NCI-H1694 treated with DMSO at 0.1 percent for 48 hours (cell line): ENCODE measurements at places on chromosomes 11 and 22.
A peak's percentile ranks its signal among the peaks of the same experiment; 100 is the strongest.

GRCh38 chr11:126518071-126518971 is 162.8 kb downstream of the ST3GAL4 start:
- DNase-seq, result peak; percentile 16

GRCh38 chr11:29578806-29579205 is 438.0 kb downstream of the KCNA4 start:
- DNase-seq, result no peak

GRCh38 chr11:102589047-102589459 is 36.1 kb downstream of the MMP20 start:
- DNase-seq, result no peak

DNA sequence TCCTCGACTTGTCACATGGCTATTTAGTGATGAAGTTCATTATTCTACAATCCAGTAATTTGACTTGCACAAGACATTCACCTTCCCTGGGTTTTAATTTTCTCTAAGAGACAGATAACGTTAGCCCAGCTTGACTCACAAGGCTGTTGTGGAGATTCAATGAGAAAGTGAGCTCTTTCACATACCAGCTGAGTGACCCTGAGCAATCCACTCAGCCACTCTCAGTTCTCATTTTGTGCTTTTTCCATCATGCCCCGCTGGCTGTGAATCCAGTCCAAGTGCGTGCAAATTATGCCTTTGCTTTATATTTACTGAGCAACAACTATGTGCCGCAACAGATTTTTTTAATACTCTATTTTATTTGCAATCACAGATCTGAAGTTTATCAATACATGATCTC is 176.5 kb downstream of the LARGE1 start:
- no peak for DNase-seq

GRCh38 chr11:44736791-44737190 is 10.0 kb downstream of the TSPAN18 start:
- DNase-seq, result no peak

GRCh38 chr22:47624252-47625012 is 862.0 kb downstream of the TBC1D22A start:
- DNase-seq, result no peak

GRCh38 chr11:75475767-75476650 is 43.0 kb upstream of the KLHL35 start:
- DNase-seq, result no peak

DNA sequence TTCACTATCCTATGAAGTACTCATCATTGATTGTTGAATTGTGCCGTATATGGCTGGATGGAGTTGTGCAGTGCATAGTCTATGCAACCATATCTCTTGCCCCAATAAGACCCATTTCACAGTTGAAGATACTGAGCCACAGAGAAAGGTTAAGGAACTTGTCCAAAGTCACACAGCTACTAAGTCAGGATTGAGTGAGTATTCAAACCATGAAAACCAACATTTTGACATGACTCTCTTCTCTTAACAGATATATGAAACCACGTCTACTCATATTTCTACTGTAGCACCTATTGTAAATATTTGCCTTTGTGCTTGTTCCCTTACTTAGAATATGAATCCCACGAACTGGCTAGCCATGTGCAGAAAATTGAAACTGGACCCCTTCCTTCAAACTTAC is 58.1 kb downstream of the MAML2 start:
- DNase-seq, result no peak

GRCh38 chr11:134901542-134901941 is 489.5 kb upstream of the B3GAT1 start:
- no peak for DNase-seq

- no peak for DNase-seq
Observed at GRCh38 chr11:77127920-77128691, at the start of gene MYO7A. MYO7A (plus strand) TSS chr11:77128246; CDS start chr11:77130635, 2,389 bp downstream.

DNA sequence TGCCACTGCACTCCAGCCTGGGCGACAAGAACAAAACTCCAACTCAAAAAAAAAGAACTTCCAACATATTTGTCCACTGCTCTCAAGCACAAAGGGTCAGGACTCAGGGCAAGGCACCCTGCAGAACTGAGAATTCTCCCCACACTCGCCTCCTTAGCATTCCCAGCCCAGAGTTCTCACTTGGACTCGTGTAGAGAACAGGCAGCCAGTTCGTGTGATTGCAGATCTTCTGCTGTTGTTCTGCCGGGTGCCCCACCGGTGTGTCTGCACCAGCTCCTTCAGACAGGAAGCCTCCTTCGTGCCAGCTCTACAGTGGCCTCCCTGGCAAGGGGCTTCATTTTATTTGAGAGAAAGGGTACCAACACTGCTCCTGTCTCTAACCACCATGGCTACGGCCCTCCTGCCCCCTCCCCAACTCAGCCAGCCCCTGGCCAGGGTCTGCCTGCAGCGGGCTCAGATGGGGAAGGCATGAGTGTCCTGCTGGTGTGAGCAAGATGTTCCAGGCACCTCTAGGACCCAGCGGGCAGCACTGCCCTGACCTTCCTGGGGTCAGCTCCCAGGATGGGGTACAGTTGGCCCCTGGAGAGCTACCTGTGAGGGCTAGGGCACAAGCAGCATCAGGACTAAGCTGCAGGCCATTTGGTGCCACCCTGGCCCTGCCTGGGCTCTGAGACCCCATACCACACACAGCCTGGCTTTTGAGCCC is 19.5 kb upstream of the SCGB1A1 start:
- DNase-seq, result no peak

DNA sequence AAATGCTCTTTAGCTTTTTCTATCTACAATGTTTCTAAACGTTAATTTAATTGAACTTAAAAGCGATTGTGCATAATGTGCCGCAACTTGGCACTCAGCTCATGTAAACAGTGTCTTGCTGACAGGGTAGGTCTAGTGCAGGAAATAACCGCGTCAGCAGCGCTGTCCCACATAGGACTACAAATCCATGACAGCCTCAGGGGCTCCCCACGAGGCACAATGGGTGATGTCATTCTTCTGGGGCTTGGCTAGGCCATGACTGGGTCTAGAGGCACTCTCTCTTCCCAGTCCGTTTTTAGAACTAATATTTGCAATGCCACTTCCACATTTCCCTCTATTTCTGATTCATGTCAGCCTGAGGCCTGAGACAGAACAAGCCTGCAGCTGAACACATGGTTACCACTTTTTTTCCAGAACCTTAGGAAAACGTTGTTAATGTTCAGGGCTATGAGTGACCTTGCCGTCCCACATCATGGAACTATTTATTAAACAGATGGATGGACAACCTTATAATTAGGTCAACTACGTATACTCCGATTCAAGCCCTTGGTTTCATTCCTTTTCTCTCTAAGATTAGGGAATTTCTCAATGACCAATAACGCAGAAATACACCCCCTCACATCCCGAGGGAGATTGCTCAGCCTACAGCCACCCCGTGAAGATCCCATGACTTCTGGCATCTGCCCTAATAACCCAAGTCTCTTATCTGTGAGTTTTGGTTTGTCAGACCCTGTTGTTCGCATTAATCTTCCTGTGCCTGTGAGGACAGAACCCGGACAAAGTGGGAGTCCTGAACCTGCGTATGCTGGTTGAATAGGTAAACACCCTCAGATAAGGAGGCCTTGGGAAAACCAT is 19.4 kb upstream of the SNX32 start:
- DNase-seq, result no peak

- DNase-seq, result no peak
Observed at GRCh38 chr22:36364255-36365019, 23.3 kb downstream of the MYH9 start.

DNA sequence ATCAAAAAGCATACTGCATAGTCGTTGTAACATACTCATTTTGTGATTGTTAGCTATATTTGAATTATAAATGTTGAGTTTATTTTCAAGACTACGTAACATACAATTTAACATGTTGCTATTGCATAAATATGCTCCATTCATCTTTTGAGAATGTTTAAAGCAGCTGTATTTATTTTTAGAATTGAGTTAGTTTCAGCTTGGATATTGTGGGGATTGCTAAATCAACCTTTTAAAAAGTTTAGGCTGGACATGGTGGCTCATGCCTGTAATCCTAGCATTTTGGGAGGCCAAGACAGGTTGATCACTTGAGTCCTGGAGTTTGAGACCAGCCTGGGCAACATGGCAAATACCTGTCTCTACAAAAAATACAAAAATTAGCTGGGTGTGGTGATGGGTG is 288.1 kb downstream of the DYNC2H1 start:
- no peak for DNase-seq

DNA sequence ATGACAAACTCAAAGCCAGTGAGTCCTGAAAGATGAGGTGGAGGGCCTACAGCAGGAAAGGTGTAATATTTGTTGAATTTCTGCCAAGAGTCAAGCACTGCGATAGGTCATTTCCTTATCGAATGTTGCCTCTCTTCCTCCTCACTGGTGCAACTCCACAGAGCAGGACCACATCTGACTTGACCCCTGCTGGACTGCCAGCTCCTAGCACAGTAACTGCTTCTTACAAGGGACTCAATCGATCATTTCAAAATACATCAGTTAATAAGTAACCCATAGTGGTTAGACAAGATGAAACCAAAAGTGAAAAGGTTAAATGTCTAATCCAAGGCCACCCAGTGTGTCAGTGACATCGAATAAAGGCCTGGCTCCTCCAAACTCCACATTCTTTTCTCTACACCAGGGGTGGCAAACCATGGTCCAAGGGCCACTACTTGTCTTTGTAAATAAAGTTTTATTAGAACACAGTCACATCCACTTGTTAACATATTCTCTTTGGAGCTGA is 98.5 kb upstream of the CSNK2A3 start:
- DNase-seq, result no peak

DNA sequence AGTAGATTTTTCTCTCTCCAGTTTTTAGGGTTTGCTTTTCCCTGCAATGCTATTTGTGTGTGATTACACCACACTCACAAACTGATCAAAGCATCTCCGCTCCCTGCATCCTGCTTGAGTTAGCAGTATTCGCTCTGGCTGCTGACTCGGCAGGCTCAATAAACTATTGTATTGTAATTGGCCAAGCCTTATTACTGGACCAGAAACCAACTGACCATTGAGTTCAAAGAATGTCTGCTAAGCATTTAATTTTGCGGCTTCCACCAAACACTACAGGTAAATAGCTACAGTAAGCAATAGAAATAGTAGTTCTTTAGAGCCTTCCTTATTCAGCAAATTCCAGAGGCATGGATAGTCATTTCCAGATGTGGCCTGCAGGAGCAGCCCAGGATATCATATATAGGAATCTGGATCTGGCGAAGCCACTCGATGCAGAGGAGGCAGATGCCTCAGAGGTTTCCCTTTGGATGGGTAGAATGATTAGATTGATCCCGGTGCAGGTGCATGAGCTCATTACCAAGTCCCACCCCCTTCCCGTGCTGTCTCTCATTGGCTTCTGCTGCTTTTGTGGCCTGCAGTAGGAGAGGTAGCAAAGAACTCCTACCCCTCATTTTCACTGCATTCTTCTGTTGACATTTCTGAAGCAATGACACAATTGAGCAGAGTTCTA is 77.3 kb downstream of the COMMD9 start:
- DNase-seq, result no peak

DNA sequence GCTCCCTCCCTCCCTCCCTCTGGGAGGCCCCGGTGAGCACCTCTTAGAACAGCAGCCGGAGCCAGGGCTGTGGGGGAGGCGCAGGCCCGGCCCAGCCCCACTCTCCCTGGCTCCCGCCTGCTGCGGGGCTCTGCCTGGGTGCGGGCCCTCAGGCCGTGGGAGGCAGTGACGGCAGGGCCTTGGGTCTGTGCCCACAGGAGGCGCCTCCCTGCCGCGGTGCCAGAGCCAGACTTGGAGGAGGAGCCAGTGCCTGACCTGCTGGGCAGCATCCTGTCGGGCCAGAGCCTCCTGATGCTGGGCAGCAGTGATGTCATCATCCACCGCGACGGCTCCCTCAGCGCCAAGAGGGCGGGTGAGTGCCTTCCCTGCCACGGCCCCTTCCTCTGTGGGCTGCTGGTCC is 9.5 kb downstream of the IRF7 start:
- DNase-seq, result no peak

DNA sequence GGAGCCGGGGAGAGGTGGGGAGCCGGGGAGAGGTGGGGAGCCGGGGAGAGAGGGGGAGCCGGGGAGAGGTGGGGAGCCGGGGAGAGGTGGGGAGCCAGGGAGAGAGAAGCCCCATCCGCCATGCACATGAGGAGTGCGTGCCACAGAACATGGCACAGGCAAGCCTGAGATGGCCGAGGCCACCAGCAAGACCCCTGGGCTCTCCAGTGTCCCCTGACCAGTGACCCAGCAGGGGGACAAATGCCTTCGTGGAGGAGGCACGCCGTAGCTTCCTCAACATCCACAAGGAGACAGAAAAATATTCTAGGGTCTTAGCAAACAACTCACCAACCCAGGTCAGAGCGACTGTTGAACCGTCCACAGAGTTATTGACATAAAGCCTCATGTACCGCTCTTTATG is 618.8 kb downstream of the TBC1D22A start:
- DNase-seq, result no peak

DNA sequence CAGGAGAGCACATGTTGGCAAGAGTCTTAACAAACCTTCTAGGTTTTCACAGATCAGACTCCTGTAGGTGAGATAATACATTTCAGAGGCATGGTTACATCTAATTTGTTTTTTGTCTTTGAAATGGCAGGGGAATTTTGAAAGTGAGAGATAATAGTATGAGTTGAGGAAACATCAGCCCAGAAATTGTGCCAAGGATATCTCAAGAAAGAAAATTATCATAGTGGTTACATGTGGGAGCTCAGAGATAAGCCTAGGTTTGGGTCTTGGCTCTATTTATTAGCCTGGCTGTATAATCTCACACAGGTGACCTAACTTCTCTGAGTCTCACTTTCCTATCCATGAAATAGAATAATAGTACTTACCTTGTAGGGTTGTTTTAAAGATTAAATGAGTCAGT is 443 bp downstream of the BTBD18 start:
- no peak for DNase-seq

DNA sequence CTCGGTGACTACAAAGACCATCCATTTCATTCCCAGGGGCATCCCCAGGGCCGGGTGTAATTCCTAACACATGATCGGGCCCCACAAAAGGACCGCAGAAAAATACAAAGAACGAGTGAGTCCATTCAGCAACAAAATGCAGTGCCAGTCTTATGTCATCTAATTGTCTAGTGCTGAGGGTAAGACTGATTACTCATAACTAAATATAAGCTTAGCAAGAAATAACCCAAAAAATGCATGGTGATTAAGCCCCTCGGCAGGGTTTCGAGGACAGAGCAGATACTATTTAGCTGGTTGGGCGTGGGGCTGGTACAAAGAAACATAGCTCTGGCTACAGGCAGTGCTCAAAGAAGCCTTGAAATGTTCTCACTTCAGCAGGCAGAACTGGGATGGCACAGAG is 1078.9 kb downstream of the OPCML start:
- no peak for DNase-seq

GRCh38 chr22:28410050-28410816 is 269.4 kb downstream of the TTC28 start:
- no peak for DNase-seq

DNA sequence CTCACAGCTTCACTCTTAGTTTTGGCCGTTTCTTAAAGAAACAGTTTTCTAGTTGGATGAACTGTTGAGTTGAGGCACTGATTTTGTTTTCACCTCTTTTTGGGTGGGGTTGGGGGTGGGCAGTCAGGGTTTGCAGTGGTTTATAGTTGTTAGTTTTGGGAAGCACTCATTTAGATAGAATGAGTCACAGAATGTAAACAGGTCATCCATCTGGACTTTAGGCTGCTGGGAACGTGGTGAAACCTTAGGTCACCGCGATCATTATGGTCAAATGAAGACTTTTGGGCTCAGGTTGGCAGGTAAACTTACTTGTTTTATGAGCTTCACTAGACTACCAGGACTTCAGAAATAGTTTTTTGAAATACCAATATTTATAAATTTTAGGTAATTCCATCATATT is 48.4 kb downstream of the CSTPP1 start:
- no peak for DNase-seq
